ENCODE measurements at places on chromosomes 7 and 10. TPM values are rescaled to one million over a fixed set of nuclear protein-coding genes. Genes with fewer than 3 reads are reported as not detected.

DNA sequence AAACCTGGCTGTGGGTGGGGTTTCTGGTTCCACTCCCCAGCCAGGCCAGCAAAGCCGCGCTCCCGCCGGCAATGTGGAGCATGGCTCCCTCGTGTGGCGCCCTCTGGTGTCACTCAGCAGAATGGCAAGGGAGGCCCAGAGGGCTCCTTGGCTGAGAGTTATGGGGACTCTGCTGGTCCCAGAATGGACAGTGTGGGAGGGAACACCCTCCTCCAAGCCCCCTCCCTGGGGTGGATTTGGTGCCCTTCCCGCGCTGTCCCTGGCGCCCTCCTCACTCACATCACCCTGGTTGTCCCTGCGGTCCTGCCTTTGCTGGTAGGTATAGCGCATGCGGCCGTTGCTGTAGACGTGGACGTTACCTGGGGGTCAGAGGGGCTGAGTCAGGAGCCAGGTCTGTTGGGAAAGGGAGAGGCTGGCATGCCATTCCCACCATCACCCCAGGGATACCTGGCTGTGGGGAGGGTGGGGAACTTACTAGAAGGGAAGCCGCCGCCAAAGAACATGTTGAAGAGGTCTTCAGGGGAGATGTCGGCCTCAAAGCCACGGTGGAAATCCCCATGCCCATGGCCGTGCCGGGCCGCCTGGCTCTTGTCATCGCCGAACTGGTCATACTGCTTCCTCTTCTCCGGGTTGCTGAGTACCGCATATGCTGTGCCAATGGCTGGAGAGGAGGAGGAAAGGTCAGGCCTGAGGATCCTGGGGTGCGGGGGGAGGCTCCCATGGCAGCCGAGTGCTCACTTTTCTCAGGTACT is 14.0 kb downstream of the DNAJB12 start:
- no peak for DNase-seq
- peaks cover 5% of the 10 kb centered on the region for H3K36me3 ChIP-seq

- no peaks in the 10 kb centered on the region for H3K36me3 ChIP-seq
- H3K27ac ChIP-seq: peak overlapping the region; percentile 70
- no peak for DNase-seq
- H3K27me3 ChIP-seq: no peaks in the 10 kb centered on the region
- H3K4me1 ChIP-seq: peaks cover 8% of the 10 kb centered on the region
- no peak overlapping the region for H3K4me3 ChIP-seq
Measured at GRCh38 chr7:116285252-116285651, 74.9 kb downstream of the TES start.

GRCh38 chr10:32889631-32890212 is 68.3 kb downstream of the ITGB1 start:
- no peak overlapping the region for H3K27ac ChIP-seq
- no peak for DNase-seq
- H3K4me1 ChIP-seq: no peaks in the 10 kb centered on the region
- H3K27me3 ChIP-seq: no peaks in the 10 kb centered on the region
- no peaks in the 10 kb centered on the region for H3K36me3 ChIP-seq

GRCh38 chr10:35025916-35026315 is 64.2 kb downstream of the CUL2 start:
- H3K27ac ChIP-seq: no peak overlapping the region
- no peak overlapping the region for H3K4me3 ChIP-seq
- no peaks in the 10 kb centered on the region for H3K27me3 ChIP-seq
- no peaks in the 10 kb centered on the region for H3K4me1 ChIP-seq

GRCh38 chr10:78899098-78899754 is 169.5 kb upstream of the ZMIZ1 start:
- DNase-seq: no peak
- no peaks in the 10 kb centered on the region for H3K36me3 ChIP-seq
- no peak overlapping the region for H3K4me3 ChIP-seq
- no peaks in the 10 kb centered on the region for H3K27me3 ChIP-seq

DNA sequence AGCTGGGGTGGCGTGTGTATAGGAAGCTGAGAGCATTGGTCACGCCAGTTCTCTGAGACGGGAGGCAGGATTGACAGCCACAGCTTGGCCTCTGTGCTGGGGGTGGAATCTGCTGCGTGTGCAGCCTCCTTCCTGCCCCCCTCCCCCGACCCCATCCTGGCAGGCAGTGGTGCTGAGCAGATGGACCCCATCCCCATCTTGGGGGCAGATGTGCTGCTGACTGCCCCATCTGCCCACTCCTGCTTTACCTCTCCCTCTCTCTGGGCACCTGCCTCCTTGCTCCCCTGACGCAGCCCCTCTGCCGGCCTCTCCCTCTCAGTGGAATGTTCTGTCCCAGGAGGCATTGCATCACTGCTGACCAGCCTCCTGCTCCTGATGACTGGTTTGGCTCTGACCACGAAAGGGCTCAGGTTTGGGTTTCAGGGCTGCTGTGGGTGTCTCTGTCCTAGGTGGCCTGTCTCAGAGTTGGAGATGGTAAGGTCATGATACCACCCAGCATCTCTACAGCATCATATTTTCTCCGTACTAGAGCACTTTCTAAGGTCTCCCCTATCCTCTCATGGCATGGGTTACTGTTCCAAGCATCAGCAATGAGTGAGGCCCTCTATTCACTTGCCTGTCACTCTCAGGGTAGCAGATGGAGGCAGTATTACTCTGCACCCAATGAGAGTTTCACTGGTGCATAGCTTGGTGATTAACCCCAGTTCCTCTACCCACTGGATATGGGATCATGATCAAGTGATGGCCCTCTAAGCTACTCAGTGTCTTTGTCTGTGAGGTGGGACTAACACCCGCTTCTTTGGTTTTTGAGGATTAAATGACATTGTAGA is 81.9 kb downstream of the RBM20 start:
- H3K36me3 ChIP-seq: no peaks in the 10 kb centered on the region
- no peak overlapping the region for H3K27ac ChIP-seq
- no peaks in the 10 kb centered on the region for H3K4me1 ChIP-seq
- no peak overlapping the region for H3K4me3 ChIP-seq

GRCh38 chr7:101893341-101894082 is 76.1 kb downstream of the CUX1 start:
- H3K36me3 ChIP-seq: no peaks in the 10 kb centered on the region
- no peak overlapping the region for H3K4me3 ChIP-seq
- H3K27me3 ChIP-seq: no peaks in the 10 kb centered on the region
- no peak overlapping the region for H3K27ac ChIP-seq
- H3K4me1 ChIP-seq: no peaks in the 10 kb centered on the region

GRCh38 chr7:22801912-22802311 is 20.7 kb downstream of the TOMM7 start:
- no peaks in the 10 kb centered on the region for H3K27me3 ChIP-seq
- H3K27ac ChIP-seq: no peak overlapping the region
- DNase-seq: no peak

- H3K4me1 ChIP-seq: no peaks in the 10 kb centered on the region
- H3K4me3 ChIP-seq: no peak overlapping the region
- H3K36me3 ChIP-seq: no peaks in the 10 kb centered on the region
- DNase-seq: no peak
Measured at GRCh38 chr10:50398381-50398780, 147.1 kb upstream of the ASAH2 start.

Gene RHOBTB1
- total RNA-seq: 0.77 TPM

Gene ENO4
- 0.15 TPM for total RNA-seq
